ENCODE measurements at places on chromosomes 5 and 9.

DNA sequence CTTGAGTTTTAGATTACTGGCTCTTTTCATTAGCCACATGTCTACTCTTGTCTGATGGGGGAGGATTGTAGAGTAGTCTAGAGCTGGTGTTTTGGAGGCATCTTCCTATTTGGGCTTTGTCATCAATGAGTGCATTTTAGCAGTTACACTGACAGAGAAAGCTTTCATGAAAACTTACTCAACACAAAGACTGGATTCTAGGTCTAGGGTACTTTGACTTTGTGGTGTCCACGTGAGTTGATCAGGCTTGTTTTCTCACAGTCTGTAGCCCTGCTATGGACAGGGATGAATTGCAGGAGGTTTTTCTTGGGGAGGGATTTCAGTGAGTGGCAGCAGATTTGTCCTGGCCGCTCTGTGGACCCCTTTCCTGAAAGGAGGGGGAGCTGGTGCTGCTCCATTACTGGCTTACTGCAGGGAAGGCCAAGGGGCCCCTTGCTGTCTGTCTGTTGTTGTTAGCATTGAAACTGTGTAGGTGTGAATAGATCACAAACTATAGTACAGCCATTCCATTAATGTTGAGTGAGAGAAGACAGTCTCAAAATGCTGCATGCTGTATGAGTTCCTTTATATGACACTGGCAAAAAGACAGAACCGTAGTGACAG lies 6.6 kb downstream of the TRIO start:
- no peak for DNase-seq

- DNase-seq: no peak
These were observed 30.0 kb upstream of the CAMLG start for GRCh38 chr5:134708301-134708700.

GRCh38 chr5:42587096-42587723 lies 164.0 kb downstream of the GHR start:
- DNase-seq: no peak

GRCh38 chr5:160252916-160253315 lies 23.6 kb downstream of the FABP6 start:
- no peak for DNase-seq

GRCh38 chr9:108961151-108961550 lies 27.0 kb downstream of the ABITRAM start:
- no peak for DNase-seq

DNA sequence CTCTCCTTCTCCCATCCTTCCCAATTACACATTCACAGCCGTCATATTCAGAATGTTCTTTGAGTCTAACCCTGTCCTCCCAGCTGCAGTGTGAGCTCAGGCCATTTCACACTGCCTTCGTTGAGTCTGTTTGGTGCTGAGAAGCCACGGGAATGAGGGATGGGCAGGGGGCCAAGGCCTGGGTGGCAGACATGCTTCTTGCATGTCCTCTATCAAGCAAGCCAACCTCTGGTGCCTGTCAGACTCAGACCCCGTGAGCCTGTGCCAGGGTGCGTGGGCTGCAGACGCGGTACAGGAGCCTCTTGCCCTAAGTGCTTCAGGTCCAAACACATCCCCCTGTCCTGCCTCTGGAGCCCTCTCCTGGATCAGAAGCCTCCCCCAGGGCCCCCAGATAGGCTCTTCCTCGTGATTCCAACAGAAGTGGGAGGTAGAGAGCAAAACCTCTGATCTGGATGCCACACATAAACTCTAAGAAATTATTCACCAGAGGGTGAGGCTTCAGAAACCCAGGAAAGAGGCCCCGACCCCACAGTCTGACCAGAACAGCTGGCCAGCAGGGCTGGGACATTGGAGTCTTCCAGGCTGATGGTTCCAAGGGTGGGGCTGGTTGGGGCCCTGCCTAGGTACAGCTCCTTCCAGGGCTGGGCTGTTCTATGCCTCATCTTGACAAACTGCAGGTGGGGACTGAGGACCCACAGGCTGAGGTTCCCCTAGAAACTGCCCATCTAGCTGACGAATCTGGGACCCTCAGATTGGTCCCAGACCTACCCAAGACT lies 46.7 kb upstream of the CDKN2AIPNL start:
- DNase-seq: no peak

- peak; percentile 45 for DNase-seq
These were observed 131.6 kb upstream of the NIPBL start for GRCh38 chr5:36744773-36745589.

DNA sequence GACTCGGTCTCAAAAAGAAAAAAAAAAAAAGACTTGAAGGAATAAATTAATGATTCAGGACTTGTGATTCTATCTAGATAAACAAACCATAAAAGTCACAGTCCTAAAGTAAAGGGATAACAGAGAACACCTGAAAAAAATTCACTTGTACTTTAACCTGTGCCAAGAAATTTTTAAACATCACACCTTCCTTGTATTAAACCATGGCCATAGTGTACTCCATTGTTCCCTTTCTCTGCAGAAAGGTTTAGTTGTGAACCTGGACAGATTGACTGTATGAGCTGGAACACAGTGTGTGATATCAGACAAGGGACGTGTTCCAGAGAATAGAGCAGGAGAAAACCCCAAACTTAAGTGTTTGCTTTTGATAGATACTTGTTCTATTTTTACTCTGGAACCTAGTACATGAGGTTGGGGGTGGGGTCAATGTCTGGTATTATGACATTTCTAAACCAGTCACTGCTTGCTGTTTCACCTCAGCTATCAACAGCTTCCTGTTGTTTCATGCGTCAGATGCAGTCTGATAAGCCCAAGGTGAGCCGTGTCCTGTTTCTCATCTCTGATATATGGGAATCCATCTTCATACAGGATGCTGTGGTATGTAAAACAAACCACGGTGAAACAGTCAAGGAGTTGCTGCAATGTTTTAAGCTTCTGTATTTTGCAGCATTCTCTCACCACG lies 62.5 kb upstream of the ITGA1 start:
- peak; percentile 70 for DNase-seq

DNA sequence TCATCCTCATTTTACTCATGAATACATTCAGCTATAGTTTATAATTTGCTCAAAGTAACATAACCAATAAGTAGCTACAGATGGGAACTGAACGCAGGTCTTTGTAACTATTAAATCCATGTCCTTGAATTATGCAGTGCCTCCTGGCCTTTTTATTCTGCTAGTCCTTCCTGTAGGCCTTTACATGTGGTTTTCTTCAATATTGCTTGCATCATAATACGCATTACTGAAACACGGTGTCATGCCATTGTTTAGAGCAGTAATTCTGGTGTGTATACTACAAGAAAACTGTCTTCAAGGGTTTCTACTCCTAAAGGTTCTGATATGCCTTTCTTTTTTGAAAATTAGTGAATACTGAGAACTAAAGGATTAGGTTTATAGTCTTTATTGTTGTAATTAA lies 20.7 kb downstream of the CWC27 start:
- no peak for DNase-seq

DNA sequence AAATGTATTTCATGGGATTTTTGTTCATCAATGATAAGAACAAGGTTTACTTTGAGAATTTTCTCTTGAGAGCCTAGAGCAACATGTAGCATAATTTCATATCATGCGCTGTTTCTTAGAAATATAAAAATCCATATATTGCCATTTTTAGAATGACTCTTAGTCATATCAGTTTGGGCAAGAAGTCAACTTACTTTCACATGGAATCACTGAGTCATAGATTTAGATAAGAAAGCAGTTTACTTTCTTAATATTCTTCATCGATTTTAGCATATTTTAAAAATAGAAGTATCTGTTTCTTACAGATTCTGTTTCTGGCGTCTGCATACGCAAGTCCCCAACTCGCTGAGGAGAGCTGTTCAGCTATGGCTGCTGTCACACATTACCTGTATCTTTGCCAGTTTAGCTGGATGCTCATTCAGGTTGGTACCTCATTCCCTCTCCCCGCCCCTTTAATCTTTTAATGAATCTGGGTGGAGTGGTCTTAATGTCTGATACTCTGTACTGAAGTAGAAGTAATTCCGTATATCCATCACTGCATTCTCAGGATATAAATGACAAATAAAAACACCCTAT lies 406.6 kb downstream of the ADGRV1 start:
- DNase-seq: no peak

DNA sequence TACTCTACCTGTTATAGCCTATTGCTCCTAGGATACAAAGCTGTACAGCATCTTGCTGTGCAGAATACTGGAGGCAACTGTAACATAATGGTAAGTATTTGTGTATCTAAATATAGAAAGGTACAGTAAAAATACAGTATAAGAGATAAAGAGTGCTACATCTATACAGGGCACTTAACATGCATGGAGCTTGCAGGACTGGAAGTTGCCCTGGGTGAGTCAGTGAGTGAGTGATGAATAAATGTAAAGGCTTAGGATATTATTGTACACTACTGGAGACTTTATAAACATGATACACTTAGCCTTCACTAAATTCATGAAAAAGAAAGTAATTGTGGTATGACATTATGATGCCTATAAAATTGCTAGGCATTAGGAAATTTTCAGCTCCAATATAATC lies 65.5 kb upstream of the OSMR start:
- DNase-seq: no peak

DNA sequence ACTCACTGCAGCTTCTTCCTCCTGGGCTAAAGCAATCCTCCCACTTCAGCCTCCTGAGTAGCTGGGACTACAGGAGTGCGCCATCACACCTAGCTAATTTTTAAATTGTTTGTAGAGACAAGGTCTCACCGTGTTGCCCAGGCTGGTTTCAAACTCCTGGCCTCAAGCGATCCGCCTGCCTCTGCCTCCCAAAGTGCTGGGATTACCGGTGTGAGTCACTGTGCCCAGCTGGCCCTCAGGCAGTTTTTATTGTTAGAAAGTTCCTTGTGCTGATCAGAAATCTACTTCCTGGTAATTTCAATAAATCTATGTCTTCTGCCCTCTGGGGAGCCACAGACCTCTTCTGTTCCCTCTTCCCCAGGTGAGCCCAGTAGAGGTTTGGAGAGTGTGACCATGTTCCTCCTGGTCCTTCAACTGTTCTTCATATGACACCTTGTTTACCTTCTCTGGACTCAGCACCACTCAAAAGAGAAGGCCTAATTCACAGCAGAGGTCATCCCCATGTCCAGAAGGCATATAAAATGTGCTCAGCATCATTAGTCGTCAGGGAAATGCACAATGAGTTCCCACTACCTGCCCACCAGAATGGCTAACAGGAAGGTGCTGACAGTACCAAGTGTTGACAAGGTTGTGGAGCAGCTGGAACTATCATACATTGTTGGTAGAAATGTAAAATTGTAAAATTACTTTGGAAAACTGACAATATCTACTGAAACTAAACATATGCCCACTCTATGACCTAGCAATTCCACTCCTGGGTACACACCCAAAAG lies 10.4 kb downstream of the TMOD1 start:
- peak; percentile 70 for DNase-seq

GRCh38 chr9:93112116-93112863 lies 16.3 kb downstream of the CARD19 start:
- DNase-seq: no peak

- DNase-seq: no peak
These were observed 887.2 kb upstream of the TYRP1 start for GRCh38 chr9:11805969-11806368.

- no peak for DNase-seq
These were observed 1.6 kb downstream of the WNK2 start for GRCh38 chr9:93185266-93186214.

GRCh38 chr5:148776261-148776660 lies 50.1 kb upstream of the ADRB2 start:
- no peak for DNase-seq

DNA sequence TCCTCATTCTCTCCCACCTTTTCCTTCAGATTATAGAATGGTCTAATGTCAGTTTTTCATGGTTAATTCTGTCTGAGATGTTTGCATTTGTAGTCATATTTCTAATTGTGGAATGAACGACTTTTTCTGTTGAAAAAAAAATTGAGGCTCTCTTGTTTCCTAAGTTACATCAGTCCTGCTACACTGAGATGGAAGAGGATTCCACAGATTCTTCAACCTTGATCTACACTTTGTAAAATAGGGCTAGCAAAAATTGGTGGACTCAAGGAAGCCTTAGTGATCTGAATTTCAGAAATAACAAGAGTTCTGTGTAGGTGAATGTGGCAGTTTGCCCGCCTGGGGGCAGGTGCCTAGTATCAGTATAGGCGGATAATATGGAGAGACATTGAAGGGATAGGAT lies 51.9 kb downstream of the ERBIN start:
- DNase-seq: no peak

GRCh38 chr5:135456238-135457099 lies 4.3 kb upstream of the TIFAB start:
- peak; percentile 93 for DNase-seq

- no peak for DNase-seq
These were observed 62.4 kb upstream of the UBAC1 start for GRCh38 chr9:136023410-136024225.

GRCh38 chr9:8143677-8144076 lies 344.1 kb upstream of the DMAC1 start:
- DNase-seq: no peak

DNA sequence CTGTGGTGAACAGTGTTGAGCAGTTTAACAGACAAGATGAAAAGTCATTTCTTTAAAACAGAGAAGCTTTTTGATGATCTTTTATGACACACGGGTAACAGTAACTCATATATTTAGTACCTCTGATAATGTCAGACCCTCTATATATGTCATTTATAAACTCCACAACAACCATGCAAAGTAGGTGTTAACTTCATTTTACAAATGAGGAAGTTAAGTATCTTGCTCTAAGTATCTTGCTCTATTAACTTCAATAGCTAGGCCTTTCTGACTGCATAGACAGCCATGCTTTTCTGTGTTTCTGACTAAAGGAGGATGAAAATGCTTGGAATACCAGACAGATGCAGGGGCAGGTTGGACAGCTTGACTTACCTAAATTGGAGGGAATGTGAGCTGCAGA lies 1.8 kb downstream of the NUDT2 start:
- DNase-seq: no peak

DNA sequence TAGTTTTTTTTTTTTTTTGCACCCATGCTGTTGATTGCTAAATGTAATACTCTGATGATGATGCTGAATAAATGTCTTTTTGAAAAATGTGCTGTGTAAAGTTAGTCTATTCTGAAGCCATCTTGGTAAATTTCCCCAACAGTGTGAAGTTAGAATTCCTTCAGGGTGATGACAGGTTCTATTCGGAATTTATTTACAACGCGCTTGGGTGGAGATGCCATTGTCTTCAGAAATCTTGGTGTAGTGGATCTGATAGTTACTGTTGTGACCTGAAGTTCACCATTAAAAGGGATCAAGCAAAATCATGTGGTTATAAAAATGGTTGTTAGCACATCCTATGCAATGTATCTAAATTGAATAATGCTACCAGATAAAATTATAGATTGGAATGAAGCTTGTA lies 36.3 kb upstream of the DMRT1 start:
- no peak for DNase-seq

- no peak for DNase-seq
These were observed 56.4 kb downstream of the NTNG2 start for GRCh38 chr9:132218208-132218607.

DNA sequence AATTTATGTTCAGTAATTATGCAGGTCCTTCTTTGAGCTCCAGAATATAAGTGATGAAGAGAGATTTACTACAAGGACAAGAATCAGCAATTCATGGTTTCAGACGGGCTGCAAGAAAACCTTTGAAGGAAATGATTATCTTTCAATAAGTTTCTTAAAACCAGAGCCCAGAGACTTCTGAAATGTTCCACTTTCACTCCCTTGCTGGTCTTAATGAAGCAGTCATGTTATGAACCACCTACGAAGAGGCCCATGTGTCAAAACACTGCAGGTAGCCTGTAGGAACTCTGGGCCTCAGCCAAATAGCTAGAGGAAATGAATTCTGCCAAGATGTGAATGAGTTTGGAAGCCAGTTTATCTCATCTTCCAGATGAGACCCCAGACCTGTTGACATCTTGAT lies 505.9 kb upstream of the MEF2C start:
- DNase-seq: no peak

GRCh38 chr5:50967009-50967562 lies 300.6 kb downstream of the PARP8 start:
- DNase-seq: no peak
